ENCODE measurements at places on chromosomes 7 and 10. TPM values are rescaled to one million over a fixed set of nuclear protein-coding genes. Genes with fewer than 3 reads are reported as not detected.

FFAR4 gene
- total RNA-seq = not detected

DNA sequence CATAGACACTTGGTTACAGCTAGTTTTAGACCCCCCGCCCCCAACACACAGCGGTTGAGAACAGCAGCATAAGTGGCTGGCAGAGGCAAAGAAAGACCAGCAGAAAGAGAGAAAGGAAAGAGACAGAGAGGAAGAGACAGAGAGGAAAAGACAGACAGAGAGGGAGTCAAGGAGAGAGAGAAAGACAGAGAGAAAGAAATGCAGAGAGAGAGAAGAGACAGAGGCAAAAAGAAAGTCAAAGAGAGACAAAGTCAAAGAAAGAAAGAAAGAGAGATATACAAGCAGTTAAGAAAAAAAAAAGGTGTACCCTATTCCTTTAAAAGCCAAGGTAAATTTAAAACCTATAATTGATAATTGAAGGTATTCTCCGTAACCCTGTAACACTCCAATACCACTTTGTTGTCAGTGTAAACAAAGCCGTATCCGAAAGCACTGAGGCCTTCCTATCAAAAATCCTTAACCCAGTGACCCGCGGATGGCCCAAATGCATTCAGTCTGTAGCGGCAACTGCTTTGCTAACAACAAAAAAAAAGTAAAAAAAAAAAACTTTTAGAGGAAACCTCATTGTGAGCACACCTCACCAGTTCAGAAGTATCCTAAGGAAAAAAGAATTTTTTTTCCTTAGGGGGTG is 11.9 kb upstream of the SLC12A9 start:
- no peak for DNase-seq

DNA sequence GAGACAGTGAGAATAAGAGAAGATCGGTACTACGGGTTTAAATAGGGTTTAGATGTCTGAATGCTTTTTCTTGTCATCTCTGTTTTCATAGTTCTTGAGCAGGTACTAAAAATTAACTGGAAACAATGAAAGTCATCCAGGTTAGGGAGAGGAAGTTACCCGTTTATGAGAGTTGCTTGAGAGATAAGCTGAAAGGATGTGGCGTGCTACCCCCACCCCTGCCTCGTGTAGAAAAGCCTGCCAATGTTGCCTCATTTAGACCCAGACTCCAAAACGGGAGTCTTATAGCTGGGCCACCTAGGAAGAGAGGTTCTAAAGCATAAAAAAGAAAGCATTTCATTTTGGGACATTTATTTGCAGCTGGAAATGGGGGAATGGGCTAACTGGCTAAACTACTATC is 10.2 kb downstream of the AKR1C4 start:
- no peak for DNase-seq

GRCh38 chr10:7098160-7098762 is 312.6 kb downstream of the SFMBT2 start:
- no peak for DNase-seq

- no peak for DNase-seq
Observed at GRCh38 chr10:44102726-44103255, 282.1 kb downstream of the CXCL12 start.

DMBT1 gene
- not detected for total RNA-seq

- no peak for DNase-seq
Observed at GRCh38 chr7:84502239-84502638, 307.6 kb upstream of the SEMA3A start.

DNA sequence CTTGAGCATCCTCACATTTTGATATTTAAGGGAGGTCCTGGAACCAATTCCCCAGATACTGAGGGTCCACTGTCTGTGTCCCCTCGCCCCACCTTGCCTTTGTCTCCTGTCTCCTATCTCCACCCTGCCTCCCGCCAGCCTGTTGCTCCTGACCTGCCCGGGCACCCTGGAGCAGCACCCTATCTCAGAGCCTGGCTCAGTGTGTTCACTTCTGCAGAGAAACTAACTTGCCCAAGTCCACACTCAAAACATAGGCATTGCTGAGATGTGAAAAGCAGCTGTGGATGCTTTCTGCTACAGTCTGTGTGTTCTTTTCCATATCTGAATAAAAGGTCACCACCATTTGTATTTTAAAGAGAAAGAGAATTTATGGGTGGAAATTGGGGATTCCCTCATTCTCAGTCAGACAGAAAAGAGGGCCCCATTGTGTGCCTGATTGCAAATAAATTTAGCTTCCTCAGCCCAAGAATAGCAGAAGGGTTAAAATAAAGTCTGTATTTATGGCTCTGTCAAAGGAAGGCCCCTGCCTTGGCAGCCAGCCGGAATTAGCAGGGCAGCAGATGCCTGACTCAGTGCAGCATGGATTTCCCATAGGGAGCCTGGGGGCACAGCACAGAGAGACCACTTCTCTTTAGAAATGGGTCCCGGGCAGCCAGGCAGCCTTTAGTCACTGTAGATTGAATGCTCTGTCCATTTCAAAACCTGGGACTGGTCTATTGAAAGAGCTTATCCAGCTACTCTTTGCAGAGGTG is 161.3 kb downstream of the EGFR start:
- DNase-seq = no peak

UTF1 gene
- not detected for total RNA-seq

GRCh38 chr10:113045147-113046055 is 95.4 kb downstream of the TCF7L2 start:
- DNase-seq = peak; percentile 75

DNA sequence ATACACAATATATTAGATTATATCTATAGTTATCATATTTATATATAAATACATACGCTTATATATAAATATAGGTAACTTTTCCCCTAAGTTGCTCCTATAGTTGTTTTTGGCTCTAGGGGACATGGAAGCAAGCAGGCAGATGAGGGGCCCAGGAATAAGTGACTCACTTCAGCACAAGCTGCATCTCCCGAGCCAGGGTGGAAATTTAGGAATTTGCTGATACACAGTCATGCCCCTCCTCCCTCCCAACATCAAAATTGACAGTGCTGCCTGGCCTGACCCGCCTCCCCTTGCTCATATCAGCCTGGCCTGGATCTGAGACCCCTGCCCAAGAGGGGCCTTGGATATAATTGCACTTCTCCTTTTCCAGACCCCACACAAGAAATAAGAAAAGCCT is 33.8 kb downstream of the MKI67 start:
- no peak for DNase-seq
